ENCODE measurements at places on chromosomes 3 and 15. TPM values are rescaled to one million over a fixed set of nuclear protein-coding genes. Genes with fewer than 3 reads are reported as not detected.

DNA sequence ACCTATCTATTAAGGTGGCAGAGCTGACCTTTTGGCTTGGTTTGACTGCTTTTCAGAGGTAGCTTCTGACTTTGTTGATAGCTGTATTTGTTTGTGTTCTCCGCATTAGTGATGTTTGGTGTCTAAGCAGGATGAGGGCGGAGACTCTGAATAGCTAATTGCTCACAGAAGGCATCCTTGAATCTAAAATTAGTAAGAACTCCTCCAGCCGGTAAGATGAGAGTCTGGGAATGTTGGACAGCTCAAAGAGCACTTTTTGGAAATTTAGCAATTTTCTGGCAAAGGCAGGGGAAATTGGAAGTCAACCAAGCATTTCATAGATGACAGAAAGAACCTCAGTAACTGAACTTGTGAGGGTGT is 174.1 kb downstream of the KLHL25 start:
- no peak overlapping the region for H3K27ac ChIP-seq
- no peaks in the 10 kb centered on the region for H3K36me3 ChIP-seq
- peaks cover 14% of the 10 kb centered on the region for H3K4me1 ChIP-seq
- DNase-seq = no peak

Gene YEATS2
- total RNA-seq = 37.7 TPM

Gene ACTC1
- total RNA-seq = 52.2 TPM

DNA sequence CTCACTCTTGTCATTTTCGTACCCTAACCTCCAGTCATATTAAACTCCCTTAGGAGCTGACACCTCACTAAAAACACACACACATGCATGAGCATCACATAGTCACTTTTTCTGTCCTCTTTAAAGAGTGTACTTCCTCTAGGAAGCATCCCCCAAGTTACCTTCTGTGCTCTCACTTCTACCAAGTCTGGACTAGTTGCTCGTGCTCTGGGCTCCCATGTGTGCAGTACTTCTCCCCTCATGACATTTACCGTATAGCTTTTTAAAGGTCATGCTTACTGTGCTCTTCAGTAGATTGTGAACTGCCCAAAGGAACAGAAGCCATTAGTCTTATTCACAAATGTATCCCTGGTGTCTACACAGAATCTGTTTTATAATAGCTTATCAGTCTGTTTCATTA is 42.0 kb downstream of the CRYBG3 start:
- DNase-seq = no peak
- H3K4me1 ChIP-seq = no peaks in the 10 kb centered on the region
- no peak overlapping the region for H3K27ac ChIP-seq
- no peaks in the 10 kb centered on the region for H3K27me3 ChIP-seq

DNA sequence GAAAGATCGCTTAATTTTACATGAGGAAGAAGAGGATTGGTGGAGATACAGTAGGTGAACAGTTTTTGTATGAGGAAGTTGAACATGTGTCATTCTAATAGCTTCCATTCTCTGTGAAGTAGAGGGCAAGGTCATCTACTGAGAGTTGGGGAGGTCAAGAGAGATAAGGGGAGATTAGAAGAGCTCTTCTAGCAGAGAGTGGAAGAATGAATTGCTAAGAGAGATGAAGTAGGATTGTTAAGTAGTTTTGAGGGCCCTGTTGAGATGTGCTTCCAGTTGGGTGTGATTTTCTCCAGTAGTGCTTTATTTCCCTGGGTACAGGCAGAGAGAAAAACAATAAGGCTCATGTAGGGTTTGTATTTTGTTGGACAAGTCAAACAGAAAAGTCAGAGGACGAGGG is 5.2 kb downstream of the OPA1 start:
- H3K36me3 ChIP-seq = peaks cover 8% of the 10 kb centered on the region
- no peaks in the 10 kb centered on the region for H3K27me3 ChIP-seq
- no peak overlapping the region for H3K27ac ChIP-seq
- no peaks in the 10 kb centered on the region for H3K4me1 ChIP-seq

GRCh38 chr3:171183042-171183441 is 156.5 kb upstream of the SLC2A2 start:
- no peak for DNase-seq
- no peaks in the 10 kb centered on the region for H3K27me3 ChIP-seq
- H3K27ac ChIP-seq = no peak overlapping the region
- H3K4me1 ChIP-seq = peaks cover 5% of the 10 kb centered on the region
- H3K36me3 ChIP-seq = no peaks in the 10 kb centered on the region
- H3K4me3 ChIP-seq = no peak overlapping the region

GRCh38 chr3:11709782-11710181 is 66.1 kb upstream of the VGLL4 start:
- H3K27ac ChIP-seq = no peak overlapping the region
- no peaks in the 10 kb centered on the region for H3K4me1 ChIP-seq
- no peak overlapping the region for H3K4me3 ChIP-seq
- peaks cover 19% of the 10 kb centered on the region for H3K36me3 ChIP-seq

Gene GOLGA8J
- not detected for total RNA-seq

DNA sequence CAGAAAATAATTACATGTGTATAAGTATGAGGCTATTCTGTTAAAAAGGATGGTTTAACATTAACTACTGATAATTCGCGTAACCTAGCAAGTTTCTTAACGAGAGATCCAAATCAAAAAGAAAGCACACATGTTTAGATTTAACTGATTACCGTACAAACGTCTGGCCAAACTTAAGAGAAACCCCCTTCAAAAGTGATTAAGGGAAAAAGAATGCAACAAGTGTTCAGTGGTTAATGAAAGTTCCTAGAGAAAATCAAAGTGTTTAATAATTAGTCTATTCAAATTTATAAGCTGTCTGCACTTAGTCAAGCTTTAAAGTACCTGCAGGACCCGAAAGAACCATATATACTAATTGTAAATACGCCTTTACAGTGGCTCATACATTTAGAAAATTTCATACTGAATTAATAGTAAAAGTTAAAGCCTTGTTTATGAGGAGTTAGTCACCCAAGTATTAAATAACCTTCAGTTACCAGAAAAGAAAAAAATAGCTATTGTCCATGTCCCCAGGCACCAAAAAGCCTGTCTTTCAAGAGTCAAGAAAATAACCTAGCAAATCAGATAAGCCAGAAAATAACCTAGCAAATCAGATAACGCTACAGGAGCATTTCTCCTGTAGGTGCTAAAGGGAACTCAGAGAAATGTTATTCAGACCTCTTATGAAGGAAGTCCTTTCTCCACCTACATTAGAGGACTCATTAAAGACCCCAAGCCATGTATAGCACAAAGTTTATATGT is 34.6 kb downstream of the ZNF589 start:
- peaks cover 22% of the 10 kb centered on the region for H3K4me1 ChIP-seq
- no peaks in the 10 kb centered on the region for H3K27me3 ChIP-seq
- no peak overlapping the region for H3K27ac ChIP-seq
- no peak for DNase-seq
- H3K36me3 ChIP-seq = peaks cover 34% of the 10 kb centered on the region

GRCh38 chr3:186515125-186515524 is 29.1 kb downstream of the CRYGS start:
- no peak overlapping the region for H3K4me3 ChIP-seq
- H3K36me3 ChIP-seq = no peaks in the 10 kb centered on the region
- H3K4me1 ChIP-seq = no peaks in the 10 kb centered on the region
- DNase-seq = no peak
- no peaks in the 10 kb centered on the region for H3K27me3 ChIP-seq

Gene MOBP
- total RNA-seq = 0.13 TPM

DNA sequence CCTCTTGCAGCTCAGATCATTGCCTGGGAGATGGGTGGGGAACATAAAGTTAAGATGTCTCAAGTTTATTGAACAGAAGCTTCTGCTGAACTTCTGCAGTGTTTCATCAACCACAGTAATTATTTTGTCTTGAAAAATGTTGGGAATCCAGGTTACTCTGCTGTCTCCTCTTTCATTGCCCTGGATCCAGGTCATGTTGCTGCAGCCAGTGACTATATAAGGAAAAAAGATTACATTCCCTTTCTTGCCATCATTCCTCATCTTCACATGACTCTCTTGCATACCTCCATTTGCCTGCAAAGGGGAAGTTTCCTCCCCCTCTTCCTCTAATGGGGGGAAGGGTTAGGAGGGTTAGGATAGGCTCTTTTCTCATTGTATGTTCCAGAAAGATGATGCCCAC is 15.1 kb downstream of the GMNC start:
- H3K36me3 ChIP-seq = no peaks in the 10 kb centered on the region
- no peak overlapping the region for H3K27ac ChIP-seq
- DNase-seq = no peak
- H3K27me3 ChIP-seq = no peaks in the 10 kb centered on the region

DNA sequence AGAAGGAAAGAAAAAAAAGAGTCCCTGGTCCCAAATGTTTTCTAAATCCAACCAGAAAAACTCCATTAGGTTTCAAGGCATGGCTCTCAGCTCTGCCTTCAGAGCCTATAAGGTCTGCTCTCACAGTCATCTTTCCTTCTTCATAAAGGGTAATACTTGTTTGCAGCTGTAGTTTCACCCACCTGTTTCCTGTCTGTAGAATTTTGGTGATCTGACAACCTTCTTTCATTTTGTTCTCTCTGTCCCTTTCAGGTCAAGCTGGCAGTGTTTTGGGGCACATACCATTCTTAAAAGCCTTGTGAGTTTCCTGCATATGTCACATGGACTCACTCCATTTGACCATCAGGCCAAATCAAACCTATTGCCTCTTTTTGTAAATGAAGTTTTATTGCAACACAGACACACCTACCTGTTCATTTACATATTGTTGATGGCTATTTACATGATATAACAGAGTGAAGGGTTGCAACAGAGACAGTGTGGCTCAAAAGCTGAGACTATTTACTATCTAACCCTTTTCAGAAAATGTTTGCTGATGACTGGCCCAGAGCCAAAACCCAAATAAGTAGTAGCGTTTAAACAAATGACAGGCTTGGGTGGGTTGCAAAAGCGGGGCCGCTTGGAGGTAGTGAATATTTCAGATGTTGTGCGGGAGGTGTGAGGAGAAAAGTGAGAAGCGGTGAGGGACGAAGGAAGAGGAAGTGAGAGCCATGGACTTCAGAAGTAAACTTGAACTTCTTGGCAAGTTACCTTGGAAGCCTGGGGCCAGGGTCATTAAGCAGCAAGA is 292.7 kb upstream of the PROK2 start:
- DNase-seq = no peak
- peaks cover 30% of the 10 kb centered on the region for H3K36me3 ChIP-seq
- no peak overlapping the region for H3K4me3 ChIP-seq
- H3K4me1 ChIP-seq = peaks cover 5% of the 10 kb centered on the region
- no peaks in the 10 kb centered on the region for H3K27me3 ChIP-seq

GRCh38 chr15:70741677-70742293 is 21.6 kb downstream of the UACA start:
- no peak for DNase-seq
- no peaks in the 10 kb centered on the region for H3K36me3 ChIP-seq
- no peaks in the 10 kb centered on the region for H3K4me1 ChIP-seq
- H3K4me3 ChIP-seq = no peak overlapping the region
- H3K27ac ChIP-seq = no peak overlapping the region
- H3K27me3 ChIP-seq = no peaks in the 10 kb centered on the region

All from H9 (cell line).